Femur (tissue), 1 donor: ENCODE measurements at places on chromosomes 12 and 14.

DNA sequence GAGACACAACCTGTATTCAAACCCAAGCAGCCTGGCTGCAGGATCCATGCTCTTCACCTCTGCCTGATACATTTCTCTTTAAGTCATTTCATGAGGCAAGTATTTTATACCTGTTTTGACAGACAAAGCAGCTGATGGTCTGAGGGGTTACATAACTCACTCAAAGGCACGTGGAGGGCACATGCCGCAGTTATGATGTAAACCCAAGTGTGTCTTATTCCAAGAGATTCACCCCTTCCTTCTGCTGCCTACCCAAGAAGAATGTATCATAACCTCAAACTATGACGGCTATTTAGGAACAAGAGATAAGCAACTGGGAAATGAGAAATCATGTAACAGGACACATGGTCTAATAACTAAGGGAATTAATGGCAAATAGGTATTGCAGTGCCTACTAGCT is 329.8 kb upstream of the TMPO start:
- DNase-seq: no peak

DNA sequence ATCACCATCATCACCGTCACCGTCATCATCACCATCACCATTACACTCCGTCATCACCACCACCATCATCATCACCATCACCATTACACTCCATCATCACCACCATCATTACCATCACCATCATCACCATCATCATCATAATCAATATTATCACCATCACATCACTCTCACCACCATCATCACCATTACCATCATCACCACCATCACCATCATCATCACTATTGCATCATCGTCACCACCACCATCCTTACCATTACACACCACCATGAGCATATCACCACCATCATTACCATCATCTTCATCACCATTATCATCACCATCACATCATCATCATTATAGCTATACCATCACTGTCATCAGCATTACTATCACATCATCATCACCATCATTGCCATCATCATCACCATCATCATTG is 93.7 kb downstream of the KIF26A start:
- no peak for DNase-seq

DNA sequence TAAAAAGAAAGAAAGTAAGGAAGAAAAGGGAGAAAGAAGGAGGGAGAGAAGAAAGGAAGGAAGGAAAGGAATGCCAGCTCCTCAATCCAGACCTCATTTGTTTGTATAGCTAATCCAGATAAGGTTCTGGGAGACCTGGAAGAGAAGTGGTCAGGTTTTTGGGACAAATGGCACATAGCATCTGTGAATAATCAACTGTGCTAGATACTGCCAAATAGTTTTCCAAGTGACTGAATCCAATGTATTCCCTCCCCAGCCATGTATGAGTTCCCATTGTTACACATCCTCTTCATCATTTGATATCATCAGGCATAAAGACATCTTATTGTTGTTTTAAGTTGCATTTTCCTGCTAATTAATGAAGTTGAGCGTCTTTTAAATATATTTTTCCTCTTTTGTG is 18.6 kb upstream of the PTGR2 start:
- DNase-seq: no peak

DNA sequence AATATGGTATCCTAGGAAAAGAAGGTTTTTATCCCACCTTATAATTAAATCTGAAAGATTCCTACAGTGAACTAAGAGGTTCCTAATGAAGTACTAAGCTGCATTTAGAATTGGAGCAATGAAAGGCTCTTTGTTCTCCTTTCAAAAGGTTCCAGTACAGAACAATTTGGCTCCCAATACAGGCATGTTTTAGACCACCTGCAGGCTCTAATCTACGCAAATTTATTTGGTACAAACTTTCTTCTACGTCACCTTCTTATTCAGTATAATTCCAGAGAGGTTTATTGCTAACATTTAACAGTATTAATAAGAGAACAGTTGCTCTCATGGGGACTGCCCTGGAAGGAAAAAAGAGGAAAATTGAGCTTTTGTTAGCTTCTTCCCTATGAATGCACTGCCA is 37.6 kb upstream of the SLCO1C1 start:
- no peak for DNase-seq

DNA sequence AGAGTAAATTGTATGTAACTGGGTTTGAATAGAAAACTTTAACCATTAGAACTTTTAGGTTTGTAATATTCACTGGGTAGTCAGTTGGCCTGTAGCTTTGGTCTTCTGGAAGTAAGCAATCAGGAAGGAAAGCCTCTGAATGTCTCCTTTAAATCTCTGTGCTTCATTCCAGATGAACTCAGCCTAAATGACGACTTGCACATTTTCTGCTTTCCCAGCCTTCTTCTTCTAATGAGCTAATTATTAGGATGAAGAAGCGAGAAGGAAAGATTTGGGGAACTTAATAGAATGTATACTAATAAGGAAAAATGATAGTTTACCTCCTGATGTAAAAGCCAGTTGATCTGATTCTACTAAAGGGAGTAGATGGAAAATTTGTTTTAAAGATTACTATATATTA is 90.4 kb downstream of the MIA2 start:
- DNase-seq: no peak

GRCh38 chr12:52759695-52760094 is 17.4 kb downstream of the KRT76 start:
- no peak for DNase-seq

GRCh38 chr12:66352197-66352596 is 49.9 kb downstream of the HELB start:
- peak; percentile 32 for DNase-seq

DNA sequence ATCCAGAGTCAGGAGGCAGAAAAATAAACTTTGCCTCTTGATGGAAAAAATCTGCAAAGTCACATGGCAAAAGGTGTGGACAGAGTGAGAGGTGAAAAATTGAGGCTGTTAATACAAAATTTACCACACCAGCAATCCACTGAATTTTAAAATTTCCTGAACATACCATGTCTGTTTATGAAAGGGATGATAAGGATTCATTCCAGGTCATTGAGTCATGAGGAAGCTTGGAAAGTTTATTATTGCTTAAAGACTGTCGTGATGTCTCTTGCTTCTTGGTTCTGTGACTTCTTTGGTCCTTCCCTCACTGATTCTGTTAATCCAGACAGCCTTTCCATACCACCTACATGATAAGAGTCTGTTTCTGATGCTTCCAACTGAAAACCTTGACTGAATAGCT is 73.2 kb downstream of the TTC6 start:
- DNase-seq: no peak

GRCh38 chr14:62314221-62314620 is 552.0 kb downstream of the SNAPC1 start:
- DNase-seq: no peak

DNA sequence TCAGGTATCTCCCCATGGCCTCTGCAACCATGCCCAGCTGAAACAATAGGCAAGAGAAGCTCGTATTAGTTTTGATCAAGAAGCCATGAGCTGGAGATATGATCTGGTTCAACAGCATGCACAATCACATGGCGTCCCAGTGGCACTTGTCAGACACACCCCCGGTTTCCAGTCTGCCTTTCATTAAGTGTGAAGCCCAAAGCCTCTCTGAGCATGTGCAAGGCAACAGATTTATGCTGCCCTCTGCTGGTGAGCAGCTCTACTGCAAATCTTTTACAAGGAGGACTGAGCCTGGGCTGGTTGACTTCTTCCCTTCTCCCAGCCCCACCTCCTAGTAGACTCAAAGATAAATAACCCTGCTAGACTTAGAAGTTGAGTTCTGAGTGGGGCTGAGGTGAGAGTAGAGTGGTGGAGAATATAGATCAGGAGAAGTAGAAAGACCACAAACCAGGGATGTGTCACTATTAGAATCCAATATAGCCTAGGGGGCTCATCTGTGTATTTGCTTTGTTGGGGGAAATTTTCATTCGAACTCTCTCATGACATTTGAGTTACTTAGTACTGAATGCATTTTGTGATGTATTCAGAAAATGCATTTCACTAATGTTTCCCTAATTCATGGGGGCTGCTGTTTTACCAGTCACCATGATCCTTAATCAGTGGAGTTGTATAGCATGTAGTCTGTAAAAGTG is 53.7 kb upstream of the MBIP start:
- peak; percentile 68 for DNase-seq

DNA sequence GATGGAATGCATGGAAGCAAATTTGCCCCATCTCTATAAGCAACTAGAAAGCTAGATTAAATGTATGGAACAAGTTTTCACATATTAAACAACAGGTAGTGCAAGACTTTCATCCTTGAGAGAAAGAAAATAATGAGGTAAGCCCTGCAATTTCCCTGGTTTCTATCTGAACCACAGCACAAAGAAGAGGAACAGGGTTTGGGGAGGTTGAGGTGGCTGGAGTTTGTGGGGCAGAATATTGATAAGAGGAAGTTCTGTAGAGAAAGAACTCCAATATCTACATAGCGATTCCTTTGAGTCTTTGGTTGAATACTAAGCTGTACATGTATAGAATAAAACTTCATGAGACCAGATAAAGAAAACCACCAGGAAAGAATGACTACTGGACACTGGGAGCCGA is 96.3 kb upstream of the CCND2 start:
- DNase-seq: no peak

GRCh38 chr14:68690089-68690958 is 102.5 kb downstream of the ZFP36L1 start:
- no peak for DNase-seq

- DNase-seq: peak; percentile 54
Measured at GRCh38 chr12:114166362-114166761, 200.2 kb upstream of the RBM19 start.

GRCh38 chr14:89618330-89618708 is 201.3 kb upstream of the FOXN3 start:
- DNase-seq: peak; percentile 35

DNA sequence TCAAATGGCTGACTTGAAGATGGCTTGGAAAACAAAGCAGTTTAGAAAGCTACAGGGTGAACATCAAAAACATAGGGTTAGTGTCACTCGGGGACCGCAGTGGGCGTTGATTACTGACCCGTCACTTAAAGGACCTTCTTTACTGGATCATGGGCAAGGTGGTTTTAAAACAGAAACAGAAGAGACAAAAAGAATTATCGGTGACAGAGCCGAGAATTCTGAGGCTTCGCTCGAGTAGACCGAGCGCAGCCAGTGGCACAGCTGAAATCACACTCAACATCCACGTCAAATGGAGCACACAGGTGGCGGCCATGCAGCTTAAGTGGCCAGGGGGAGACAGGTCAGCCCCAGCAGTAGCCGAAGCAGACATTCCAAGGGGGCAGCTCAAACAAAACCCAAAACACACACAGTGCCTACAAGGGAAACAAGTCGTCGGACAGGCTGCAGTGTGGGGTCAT is 17.3 kb downstream of the SNRNP35 start:
- no peak for DNase-seq

DNA sequence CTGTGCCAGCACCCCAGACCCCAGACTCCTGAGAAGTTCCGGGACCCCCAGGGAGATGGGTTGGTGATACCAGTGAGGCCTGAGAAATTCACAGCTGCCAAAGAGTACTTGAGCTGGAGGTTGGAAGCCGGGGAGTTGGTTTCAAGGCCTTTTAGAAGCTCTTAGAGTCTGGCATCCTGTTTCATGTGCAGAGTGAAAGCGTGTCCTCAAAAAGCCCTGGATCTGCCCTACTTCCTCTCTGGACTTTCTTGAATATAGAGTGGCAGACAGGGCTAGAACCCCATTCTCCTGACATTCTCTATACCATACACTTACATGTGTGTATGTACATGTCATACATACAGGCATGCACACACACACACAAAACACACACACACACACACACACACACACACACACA is 31.3 kb upstream of the PPM1A start:
- no peak for DNase-seq

DNA sequence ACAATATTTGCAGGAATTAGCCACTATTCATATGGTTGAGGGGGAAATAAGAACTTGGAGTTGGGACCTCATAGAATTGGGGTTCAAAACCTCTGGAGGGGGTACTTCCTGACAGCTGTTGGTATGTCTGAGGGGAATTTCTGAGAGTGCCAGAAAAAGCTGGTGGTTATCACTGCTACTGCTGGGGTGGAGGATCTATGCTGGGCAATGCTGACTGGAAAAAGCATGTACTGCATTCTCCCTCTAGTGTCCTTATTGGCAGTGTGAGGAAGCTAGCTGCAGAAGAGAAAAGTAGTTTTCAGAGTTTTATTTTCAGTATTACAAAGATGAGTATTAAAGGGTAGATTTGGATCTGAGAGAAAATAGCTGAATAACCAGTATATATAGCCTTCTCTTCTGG is 88.8 kb downstream of the FUT8 start:
- no peak for DNase-seq

DNA sequence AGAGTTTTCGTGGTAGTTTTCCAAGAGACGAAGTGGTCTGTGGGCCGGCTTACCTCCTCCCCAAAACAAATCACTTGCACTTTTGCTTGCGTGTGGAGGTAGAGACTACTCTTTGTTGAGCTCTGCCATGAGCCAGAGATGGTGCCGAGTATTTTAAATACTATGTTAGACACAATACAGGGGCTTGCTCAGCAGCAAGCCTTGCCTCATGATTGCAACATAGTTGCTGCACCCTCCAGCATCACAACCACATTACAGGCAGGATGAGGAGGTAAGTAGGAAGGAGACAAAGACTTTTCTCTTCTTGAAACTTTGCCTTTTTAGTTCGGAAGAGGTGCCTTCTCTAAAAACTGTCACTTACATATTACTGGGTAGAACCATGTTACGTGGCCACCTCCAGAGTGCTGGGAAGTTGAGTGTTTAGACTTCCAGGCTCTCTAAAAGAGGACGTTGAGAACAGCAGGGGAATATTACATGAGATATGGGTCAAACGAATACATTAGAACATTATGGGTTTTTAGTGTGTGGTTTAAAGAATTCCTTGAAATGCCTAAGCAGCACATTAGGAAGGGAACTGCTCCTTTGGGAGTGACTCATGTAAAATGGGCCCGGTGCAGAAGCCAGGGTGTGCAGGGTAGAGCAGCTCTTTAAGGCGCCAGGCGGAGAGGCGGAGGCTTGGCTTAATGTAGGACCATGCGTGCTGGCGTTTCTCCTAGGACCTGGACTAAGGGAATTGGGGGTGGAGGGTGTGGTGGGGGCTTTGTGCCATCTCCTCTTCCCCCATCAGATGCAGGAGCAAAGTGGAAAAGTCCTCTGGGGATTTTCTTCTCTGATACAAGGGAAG is 110.6 kb upstream of the PRMT8 start:
- DNase-seq: no peak

DNA sequence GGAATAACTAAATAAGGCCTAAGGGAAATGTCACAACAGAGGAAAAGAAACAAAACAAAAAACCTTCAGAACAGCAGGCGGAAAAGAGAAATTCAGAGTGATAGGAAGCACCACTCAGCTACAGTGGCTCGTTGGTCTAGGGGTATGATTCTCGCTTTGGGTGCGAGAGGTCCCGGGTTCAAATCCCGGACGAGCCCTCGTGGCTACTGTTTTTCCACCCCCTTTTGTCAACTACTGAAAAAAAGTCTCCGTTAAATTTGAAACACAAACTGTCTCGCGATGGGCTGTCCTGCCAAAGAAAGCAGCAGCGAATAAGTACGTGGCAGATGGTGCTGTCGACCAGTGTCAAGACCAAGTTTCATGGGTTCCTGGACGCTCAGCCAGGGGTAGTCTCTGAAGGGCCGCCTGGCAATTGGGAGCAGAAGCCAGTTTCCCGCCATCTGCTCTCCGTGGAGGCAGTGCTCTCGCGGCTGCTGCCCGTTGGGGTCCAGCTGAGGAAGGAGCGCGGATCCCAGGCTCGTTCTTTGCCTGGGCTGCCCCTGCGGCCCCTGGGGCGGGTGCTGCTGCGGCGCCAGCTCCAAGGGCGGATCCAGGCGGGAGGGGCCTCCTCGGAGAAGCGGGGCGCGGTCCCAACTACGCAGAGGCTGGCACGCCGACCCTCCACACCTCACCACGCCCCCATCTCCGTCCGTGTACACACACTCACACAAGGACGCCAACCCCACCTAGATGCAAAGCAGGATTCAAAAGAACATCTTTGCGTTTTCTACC is at the start of gene RNASE4:
Gene RNASE4, plus strand, starts transcription at position 670 of the 771 bp plus-strand sequence. CDS start 14,812 bp downstream, outside the sequence.
- DNase-seq: peak; percentile 91
